ENCODE measurements at places on chromosomes 13 and 19. TPM values are rescaled to one million over a fixed set of nuclear protein-coding genes. Genes with fewer than 3 reads are reported as not detected.

DNA sequence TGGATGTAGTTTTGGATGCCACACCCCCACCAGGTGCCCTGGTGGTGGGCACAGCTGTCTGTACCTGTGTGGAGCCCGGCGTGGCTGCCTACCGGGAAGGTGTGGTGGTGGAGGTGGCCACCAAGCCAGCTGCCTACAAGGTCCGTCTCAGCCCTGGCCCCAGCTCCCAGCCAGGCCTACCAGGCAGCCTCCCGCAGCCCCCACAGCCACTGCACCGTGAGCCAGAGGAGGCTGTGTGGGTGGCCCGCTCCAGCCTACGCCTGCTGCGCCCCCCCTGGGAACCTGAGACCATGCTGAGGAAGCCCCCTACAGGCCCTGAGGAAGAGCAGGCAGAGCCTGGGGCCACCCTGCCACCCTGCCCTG lies 3.5 kb downstream of the CIC start:
- DNase-seq, result no peak

ZNF256 gene
- 1.1 TPM for total RNA-seq

DNA sequence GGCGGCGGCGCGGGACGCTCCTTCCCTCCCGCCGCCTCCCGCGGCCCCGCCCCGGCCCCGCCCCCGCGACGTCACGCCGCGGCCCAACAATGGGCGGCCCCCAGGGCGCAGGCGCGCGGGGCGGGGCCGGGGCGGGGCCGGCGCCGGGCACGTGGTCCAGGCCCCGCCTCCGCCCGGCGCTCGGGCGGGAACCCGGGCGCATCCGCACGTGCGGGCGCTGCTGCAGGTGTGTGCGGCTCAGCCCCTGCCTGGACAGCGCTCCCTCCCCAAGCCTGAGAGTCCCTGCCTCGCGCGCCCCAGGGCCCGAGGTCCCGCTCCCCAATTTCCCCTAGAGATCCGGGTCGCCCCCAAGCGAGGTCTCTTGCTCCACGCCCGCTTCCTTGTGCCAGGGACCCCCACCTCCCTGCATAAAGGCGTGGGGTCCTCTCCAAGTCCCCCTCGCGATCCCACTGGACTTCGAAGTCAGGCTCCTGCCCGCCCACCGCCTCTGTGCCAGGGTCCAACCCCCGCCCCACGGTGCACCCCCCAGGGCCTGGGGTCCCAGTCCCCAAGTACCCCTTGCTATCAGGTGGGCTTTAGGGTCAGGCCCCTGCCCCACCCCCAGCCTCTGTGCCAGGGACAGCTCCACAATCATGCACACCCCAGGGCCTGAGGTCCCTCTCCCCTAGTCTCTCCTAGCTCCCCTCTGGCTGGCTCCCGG lies at the start of gene MEX3D:
Gene MEX3D, minus strand, starts transcription at position 6 of the 700 bp plus-strand sequence. CDS start 267 bp downstream, outside the sequence.
- DNase-seq, result peak; percentile 58

DNA sequence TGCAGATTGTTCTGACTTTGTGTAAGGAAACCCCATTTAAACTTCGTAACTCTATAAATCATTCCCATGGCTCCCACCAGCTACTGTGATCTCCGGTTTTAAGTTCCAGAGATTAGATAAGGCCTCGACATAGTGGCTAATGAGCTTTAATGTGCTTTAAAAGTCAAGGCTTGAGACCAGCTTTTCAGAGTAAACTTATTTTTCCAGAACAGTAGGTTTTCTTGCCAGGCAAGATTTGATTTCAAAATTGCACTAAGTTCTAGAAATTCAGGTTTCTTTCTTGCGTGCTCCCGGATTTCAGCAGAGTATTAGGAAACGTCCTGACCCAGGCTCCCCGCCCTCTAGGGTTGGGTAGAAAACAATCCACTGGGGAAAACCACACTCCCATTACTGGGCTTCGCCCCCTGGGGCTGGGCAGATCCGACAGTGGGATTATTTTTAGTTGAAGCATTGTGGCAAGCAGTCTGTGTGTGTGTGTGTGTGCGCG lies 43.3 kb downstream of the CRYL1 start:
- no peak for DNase-seq

DNA sequence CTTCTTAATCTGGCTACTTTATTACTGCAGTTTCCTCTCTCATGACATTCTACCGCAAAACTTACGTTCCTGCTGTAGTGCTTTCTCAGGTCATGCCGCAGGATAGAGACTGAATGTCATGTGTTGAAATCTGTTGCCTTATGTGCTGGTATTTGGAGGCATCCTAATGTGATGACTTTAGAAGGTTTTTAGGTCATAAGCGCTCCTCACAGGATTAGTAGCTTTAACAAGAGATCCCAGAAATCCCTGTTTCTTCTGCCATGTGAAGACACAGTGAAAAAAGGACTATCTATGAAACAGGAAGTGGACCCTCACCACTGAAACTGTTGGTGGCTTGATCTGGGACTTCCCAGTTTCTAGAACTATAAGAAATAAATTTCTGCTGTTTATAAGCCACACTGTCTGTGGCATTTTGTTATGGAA lies 209.3 kb downstream of the LACC1 start:
- no peak for DNase-seq

DNA sequence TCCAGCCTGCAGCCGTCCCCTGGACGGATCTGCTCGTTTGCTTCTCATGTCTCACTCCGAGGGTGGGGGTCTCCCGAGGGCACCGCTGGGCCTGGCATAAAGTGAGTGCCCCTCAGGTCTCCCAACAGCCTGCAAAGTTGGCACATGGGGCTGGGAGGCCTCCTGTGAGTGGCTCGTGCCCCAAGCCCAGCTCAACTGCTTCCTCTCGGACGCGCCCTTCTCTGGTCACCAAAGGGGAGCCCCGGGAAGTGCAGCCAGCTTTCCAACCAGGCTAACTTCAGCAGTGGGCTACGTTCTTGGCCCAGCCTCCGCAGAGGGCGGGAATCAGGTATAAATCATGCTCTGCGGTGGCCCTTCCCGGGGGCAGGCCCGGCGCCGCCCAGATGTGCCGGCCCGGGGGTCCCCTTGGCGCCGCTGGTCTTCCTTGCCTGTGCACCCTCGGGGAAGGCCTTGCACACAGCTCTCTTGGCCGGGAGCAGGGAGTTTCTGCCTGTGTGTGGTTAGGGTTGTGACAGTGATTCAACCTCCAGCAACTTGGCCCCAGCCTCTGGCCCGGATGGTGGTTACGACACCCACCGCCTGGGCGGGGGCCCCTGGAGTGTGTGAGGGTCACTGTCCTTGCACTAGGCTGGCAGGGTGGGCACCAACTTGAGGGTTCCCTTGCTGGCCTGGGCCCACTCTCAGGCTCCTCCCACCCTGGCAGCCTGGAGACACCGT lies 20.7 kb downstream of the CEBPG start:
- peak; percentile 92 for DNase-seq

GRCh38 chr13:95492044-95492801 lies 60.3 kb upstream of the CLDN10 start:
- DNase-seq, result no peak

CD22 gene
- total RNA-seq, result not detected

- no peak for DNase-seq
Measured at GRCh38 chr13:35917942-35918645, 213.1 kb downstream of the DCLK1 start.

All from MG63 (cell line).